ENCODE measurements at places on chromosomes 7 and 10.

- DNase-seq, result no peak
Measured at GRCh38 chr10:127275793-127276450, 79.5 kb upstream of the INSYN2A start.

DNA sequence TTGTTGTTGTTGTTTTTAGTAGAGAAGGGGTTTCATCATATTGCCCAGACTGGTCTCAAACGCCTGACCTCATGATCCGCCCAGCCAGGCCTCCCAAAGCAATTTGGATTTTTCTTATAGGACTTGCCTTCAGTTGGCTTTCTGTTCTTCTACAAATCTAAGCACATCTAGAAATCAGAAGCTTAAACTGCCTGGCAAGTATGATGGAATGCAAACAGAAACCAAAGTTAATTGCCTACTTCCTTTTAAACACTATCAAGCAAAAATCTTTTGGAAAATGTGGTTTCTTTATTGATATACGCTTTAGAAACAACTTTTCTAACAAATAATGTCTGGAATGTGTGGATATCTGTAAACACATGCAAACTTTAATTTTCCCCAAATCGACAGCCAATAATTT, 64.9 kb downstream of the USP6NL start:
- no peak for DNase-seq

- peak; percentile 15 for DNase-seq
Measured at GRCh38 chr10:111323389-111323966, 246.6 kb downstream of the ADRA2A start.

- no peak for DNase-seq
Measured at GRCh38 chr7:43905209-43905946, 1.0 kb downstream of the URGCP start.

Data from Kasumi-1 (cell line).